ENCODE measurements at places on chromosomes 12 and 14.

DNA sequence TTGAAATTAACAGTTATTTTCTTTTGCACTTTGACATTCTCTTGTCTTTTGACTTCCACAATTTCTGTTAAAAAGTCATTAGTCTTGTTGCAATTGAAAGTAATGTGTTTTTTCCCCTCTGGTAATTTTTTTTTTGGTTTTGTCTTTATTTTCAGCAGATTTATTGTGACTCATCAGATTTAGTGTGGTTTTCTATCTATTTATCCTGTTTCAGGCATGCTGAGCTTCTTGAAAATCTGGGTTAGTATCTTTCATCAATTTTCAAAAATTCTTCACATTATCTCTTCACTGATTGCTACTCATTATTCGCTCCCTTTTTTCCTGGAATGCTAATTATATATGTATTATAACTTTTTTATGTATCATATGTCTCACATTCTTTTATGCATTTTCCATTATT is 15.3 kb upstream of the NTF3 start:
- no peaks in the 10 kb centered on the region for H3K36me3 ChIP-seq
- no peak overlapping the region for H3K4me3 ChIP-seq
- no peaks in the 10 kb centered on the region for H3K4me1 ChIP-seq
- no peak overlapping the region for H3K27ac ChIP-seq

- peak overlapping the region; percentile 8 for H3K27ac ChIP-seq
- no peak overlapping the region for H3K4me3 ChIP-seq
- DNase-seq = no peak
- H3K4me1 ChIP-seq = peaks cover 15% of the 10 kb centered on the region
Observed at GRCh38 chr14:65813760-65814384, 401.3 kb downstream of the FUT8 start.

DNA sequence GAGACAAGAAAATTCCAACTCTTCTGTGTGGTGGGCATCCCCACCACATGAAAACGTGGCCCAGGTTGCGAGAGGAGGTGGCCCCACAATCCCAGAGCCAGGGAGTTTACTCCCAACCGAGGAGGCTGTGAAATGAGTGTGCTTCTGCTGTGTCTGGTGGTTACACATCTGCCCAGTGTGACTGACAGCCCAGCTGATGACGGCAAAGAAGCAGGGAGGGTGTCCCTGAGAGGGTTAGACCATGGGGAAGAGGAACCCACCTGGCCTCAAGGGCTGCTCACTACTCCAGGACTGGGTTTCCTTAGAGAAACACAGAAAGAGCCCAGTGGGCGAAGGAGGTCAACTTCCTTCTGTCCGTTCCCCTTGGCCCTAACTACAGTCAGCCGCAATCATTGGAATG is 24.6 kb downstream of the ZFP36L1 start:
- H3K27me3 ChIP-seq = no peaks in the 10 kb centered on the region
- no peak for DNase-seq
- H3K4me1 ChIP-seq = peaks cover 2% of the 10 kb centered on the region

DNA sequence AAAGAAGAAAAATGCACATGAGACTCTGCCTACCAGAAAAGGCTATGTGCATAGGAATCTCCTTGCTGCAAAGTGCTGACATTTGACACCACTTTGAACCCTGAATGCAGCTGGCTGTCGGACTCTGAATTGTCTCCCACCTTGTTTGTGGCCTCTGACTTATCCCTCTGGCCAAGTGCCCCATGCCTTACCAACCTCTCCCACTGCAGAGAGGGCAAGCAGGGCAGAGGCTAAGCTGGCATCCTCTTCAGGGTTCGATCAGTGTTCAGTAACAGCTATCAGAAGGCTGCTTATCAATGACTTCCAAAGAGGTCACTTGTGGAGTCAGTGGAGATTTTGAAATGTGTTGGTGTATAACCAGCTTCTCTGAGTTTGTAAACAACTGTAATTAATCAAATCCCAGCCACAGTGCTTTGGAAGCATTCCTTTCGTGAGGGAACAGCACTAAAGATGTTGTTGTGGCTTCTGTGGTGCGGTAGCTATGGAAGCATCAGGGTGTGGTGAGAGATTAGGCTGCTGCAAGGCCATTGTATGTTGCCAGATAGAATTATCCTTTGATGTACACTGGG is 22.6 kb upstream of the BMP4 start:
- no peaks in the 10 kb centered on the region for H3K36me3 ChIP-seq
- H3K27me3 ChIP-seq = no peaks in the 10 kb centered on the region
- H3K4me1 ChIP-seq = peaks cover 13% of the 10 kb centered on the region
- DNase-seq = peak; percentile 15
- no peak overlapping the region for H3K4me3 ChIP-seq
- no peak overlapping the region for H3K27ac ChIP-seq

DNA sequence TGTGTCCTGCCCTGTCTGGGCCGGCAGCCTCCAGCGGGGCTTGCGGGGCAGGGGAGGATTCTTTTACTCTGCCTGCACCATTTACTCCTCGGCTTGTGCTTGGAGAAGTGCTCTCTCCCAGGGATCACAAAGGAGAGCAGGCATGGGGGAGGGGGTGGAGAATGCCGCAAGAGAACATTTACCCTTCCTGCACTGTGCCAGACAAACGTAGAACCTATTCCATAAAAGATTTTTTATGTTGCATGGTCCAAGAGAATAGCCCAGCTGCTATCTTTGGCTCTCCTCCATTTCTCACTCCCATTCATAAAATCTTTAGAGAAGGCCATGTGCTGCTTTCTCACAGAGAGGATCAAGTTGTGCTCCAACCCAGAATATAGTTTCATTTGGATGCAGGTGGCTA is 159.4 kb downstream of the SPTSSA start:
- no peak overlapping the region for H3K4me3 ChIP-seq
- no peak overlapping the region for H3K27ac ChIP-seq
- no peaks in the 10 kb centered on the region for H3K27me3 ChIP-seq
- H3K4me1 ChIP-seq = no peaks in the 10 kb centered on the region
- no peaks in the 10 kb centered on the region for H3K36me3 ChIP-seq

- no peak overlapping the region for H3K27ac ChIP-seq
- H3K4me3 ChIP-seq = no peak overlapping the region
- DNase-seq = peak; percentile 39
- H3K36me3 ChIP-seq = no peaks in the 10 kb centered on the region
- no peaks in the 10 kb centered on the region for H3K27me3 ChIP-seq
- H3K4me1 ChIP-seq = peaks cover 4% of the 10 kb centered on the region
Observed at GRCh38 chr14:67618617-67619063, 1.1 kb upstream of the ARG2 start.

- H3K36me3 ChIP-seq = no peaks in the 10 kb centered on the region
- H3K4me1 ChIP-seq = peaks cover 4% of the 10 kb centered on the region
- peak; percentile 83 for DNase-seq
- H3K27me3 ChIP-seq = no peaks in the 10 kb centered on the region
Observed at GRCh38 chr12:19965196-19966038, 402.9 kb upstream of the PDE3A start.

- peaks cover 2% of the 10 kb centered on the region for H3K36me3 ChIP-seq
- no peaks in the 10 kb centered on the region for H3K4me1 ChIP-seq
- no peak overlapping the region for H3K27ac ChIP-seq
- no peaks in the 10 kb centered on the region for H3K27me3 ChIP-seq
Observed at GRCh38 chr12:11755302-11755930, 105.9 kb downstream of the ETV6 start.

GRCh38 chr12:104959335-104959841 is 1.3 kb upstream of the SLC41A2 start:
- peaks cover 2% of the 10 kb centered on the region for H3K27me3 ChIP-seq
- H3K4me1 ChIP-seq = no peaks in the 10 kb centered on the region
- no peak overlapping the region for H3K27ac ChIP-seq
- no peak overlapping the region for H3K4me3 ChIP-seq

- no peak overlapping the region for H3K4me3 ChIP-seq
- no peaks in the 10 kb centered on the region for H3K36me3 ChIP-seq
- no peak for DNase-seq
- H3K27ac ChIP-seq = no peak overlapping the region
- no peaks in the 10 kb centered on the region for H3K27me3 ChIP-seq
Observed at GRCh38 chr14:94139006-94139405, 9.6 kb upstream of the IFI27L2 start.

DNA sequence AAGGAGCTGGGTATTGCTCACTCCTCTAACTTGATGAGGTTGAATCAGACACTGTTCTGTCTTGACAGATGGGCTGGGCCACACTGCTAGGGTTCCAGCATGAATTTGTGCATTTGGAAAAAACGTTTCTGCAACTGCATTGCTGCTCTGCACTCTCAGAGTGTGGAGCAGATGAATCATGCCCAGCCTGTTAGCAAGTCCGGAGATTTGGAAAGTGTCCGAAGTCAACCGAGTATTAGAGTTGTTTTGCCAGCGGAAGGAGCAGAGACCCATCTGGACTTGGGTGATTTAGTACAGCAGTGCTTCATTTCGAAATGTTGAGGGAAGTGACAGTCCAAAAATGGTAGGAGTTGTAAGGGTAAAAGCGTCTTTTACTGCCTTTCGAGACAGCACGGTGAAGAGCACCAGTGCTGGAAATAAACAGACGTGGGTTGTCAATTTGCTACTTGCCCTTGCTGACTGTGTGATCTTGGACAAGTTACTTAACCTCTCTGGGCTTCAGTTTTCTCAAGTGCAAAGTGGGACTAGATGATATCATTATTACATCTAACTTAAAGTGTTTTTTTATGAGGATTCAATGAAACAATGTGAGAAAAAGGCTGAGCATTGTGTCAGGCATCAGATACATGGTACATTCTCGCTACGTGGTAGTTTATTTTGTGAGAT is 139.5 kb downstream of the CHST11 start:
- no peak overlapping the region for H3K4me3 ChIP-seq
- no peak for DNase-seq
- H3K27me3 ChIP-seq = no peaks in the 10 kb centered on the region
- H3K36me3 ChIP-seq = no peaks in the 10 kb centered on the region
- H3K27ac ChIP-seq = peak overlapping the region; percentile 67

GRCh38 chr12:112121780-112122565 is 3.4 kb upstream of the TRAFD1 start:
- no peaks in the 10 kb centered on the region for H3K36me3 ChIP-seq
- H3K27ac ChIP-seq = no peak overlapping the region
- no peaks in the 10 kb centered on the region for H3K27me3 ChIP-seq

DNA sequence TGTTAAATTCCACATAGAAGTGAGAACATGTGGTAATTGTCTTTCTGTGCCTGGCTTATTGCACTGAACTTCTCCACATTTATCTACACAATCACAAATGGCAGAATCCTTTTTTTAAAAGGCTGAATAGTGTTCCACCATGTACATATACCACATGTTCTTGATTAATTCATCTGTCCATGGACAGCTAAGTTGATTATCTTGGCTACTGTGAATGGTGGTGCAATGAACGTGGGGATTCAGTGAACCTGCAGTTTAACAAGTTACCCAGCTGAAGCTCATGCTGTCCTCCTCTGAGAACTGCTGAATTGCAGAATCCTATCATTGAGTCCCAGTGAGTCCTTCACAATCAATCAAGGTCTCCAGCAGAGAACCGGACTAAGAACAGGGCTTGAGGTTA is 74.9 kb downstream of the TBK1 start:
- H3K4me1 ChIP-seq = no peaks in the 10 kb centered on the region
- no peak overlapping the region for H3K27ac ChIP-seq
- no peak for DNase-seq
- H3K36me3 ChIP-seq = no peaks in the 10 kb centered on the region
- no peaks in the 10 kb centered on the region for H3K27me3 ChIP-seq

DNA sequence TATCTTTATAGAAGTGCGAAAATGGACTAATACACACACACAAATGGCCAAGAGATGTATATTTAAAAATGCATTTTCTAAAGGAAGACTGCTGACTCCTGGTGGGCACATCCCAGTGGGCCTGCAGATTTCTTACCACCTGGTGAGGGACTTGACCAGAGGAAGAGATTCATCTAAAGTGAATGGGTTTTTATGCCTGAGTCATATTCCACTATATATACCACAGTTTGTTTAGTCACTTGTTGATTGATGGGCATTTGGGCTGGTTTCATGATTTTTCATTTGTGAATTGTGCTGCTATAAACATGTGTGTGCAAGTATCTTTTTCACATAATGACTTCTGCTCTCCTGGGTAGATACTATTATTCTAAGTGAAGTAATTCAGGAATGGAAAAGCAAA is 277.3 kb downstream of the SLC16A7 start:
- no peak overlapping the region for H3K4me3 ChIP-seq
- H3K4me1 ChIP-seq = no peaks in the 10 kb centered on the region
- no peaks in the 10 kb centered on the region for H3K36me3 ChIP-seq
- H3K27me3 ChIP-seq = no peaks in the 10 kb centered on the region

DNA sequence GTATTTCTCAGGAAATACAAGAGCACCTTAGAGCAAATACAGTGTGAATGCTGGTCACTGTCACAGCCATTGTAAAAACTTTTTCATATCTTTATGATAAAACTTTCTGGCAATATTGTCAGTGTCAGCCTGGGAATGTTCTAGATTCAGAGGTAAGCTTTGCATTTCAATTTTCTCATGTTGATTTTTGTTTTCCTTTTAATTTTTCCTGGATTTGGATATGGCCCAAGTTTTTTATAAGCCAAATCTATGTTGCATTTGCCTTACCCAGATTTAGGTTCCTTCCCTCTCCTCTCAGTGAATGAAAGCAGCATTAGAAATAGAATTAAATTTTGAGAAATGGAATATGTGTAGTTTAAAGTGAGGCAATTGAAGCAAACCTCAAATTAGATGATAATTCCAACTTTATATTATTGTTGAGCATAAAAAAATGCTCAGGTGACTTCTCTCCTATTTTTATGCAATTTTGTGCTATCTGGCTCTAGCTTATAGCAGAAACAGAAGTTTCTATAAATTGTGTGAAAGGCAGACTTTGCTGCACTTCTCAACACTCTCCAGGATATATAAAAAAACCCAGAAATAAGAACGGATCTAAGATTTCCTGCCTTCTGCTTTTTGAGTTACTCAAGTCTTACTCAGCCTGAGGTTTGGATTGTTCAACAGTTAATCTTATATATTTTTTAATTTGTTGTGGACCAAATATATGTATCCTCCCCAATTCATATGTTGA is 368.2 kb upstream of the PRICKLE1 start:
- H3K4me1 ChIP-seq = no peaks in the 10 kb centered on the region
- H3K36me3 ChIP-seq = no peaks in the 10 kb centered on the region
- DNase-seq = no peak
- no peaks in the 10 kb centered on the region for H3K27me3 ChIP-seq
- H3K4me3 ChIP-seq = no peak overlapping the region

GRCh38 chr12:120971299-120972180 is 6.8 kb upstream of the HNF1A start:
- peak; percentile 80 for DNase-seq
- no peaks in the 10 kb centered on the region for H3K36me3 ChIP-seq
- no peaks in the 10 kb centered on the region for H3K27me3 ChIP-seq
- H3K4me1 ChIP-seq = no peaks in the 10 kb centered on the region
- H3K27ac ChIP-seq = no peak overlapping the region

DNA sequence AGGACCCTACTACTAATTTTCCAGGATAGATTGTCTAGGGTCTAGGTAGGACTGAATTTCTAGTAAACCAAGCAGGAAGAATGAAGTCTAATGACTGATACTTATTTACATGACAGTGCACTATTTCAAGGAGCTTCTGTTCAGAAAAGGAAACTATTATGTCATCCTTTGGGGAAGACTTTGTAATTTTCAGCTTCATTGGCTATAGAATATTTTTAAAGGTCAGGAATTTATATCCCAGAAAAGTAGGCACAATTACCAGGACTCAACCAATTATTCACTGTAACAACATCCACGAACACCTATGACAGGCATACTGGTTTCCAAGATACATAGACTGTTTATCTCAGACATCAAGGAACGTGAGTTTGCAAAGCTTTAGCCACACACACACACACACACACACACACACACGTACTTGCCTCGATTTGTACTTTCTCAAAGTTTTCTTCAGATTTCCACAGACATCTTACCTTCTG is 23.2 kb downstream of the OR6S1 start:
- no peak overlapping the region for H3K27ac ChIP-seq
- DNase-seq = no peak
- H3K27me3 ChIP-seq = no peaks in the 10 kb centered on the region
- no peaks in the 10 kb centered on the region for H3K4me1 ChIP-seq
- no peaks in the 10 kb centered on the region for H3K36me3 ChIP-seq
